ENCODE measurements at places on chromosomes 16 and 17.

GRCh38 chr17:82418001-82418986 is at the start of the genes HEXD and OGFOD3:
Gene HEXD (plus strand): TSS chr17:82418347. CDS start chr17:82419800, 1,453 bp downstream.
Gene OGFOD3 (minus strand): TSS chr17:82418586. CDS start chr17:82418485, 101 bp downstream.
- no peaks in the 10 kb centered on the region for H3K27me3 ChIP-seq
- peak within 1 kb of the TSS; percentile 71 for H3K4me3 ChIP-seq
- DNase-seq: peak; percentile 78
- H3K4me1 ChIP-seq: no peaks in the 10 kb centered on the region
- peaks cover 14% of the 10 kb centered on the region for H3K36me3 ChIP-seq

DNA sequence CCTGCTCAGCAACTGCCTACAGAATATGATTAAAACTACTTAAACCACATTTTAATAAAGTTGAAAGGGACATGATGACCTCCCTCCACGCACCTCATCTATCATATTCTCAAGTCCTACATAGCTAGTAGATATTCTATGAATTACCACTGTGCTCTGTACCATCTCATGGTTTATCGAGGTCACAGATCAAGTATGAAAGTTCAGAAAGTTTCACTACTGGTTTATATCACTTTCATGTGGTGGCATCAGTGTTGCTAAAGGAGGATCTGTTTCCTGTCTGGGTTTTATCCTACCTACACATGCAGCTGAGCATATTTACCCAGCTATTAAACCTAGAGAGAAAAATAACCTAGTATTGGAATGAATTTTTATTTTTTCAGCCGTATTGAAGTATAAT is 214.9 kb upstream of the MON1B start:
- DNase-seq: no peak
- no peak overlapping the region for H3K4me3 ChIP-seq
- H3K36me3 ChIP-seq: no peaks in the 10 kb centered on the region
- no peaks in the 10 kb centered on the region for H3K27me3 ChIP-seq

DNA sequence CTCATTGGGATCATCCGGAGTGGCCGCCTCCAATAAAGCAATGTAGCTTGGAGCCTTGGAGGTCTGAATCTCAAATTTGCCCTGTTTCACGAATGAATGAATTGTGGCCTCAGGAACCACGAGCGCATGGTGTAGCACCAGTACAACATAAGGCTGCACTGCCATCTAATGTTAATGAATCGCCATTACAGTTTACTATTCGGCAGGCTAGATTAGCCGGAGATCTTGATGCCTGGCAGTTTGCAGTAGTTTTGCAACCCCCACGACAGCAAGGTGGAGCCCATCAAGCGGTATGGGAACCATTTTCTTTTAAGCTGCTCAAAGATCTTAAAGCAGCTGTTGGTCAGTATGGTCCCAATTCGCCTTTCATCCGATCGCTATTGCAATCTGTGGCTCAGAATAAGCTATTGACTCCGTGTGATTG is 18.8 kb downstream of the ALOX15B start:
- H3K27ac ChIP-seq: no peak overlapping the region
- peak; percentile 86 for DNase-seq
- no peak overlapping the region for H3K4me3 ChIP-seq
- H3K4me1 ChIP-seq: peaks cover 34% of the 10 kb centered on the region
- peaks cover 12% of the 10 kb centered on the region for H3K27me3 ChIP-seq

DNA sequence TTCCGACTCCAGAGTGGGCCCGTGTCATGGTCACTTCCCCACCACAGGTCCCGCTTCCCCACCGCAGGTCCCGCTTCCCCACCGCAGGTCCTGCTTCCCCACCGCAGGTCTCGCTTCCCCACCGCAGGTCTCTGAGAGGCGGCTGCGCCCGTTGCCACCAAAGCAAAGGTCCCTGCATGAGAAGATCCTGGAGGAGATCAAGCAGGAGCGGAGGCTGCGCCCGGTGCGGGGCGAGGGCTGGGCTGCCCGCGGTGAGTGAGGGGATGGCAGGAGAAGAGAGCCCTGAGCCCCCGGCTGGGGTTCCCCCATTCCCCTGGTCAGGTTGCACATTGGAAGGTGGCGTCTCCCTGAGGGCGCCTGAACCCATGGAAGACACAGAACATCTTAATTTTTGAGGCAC is 17.4 kb upstream of the TCF25 start:
- DNase-seq: no peak
- H3K36me3 ChIP-seq: peaks cover 17% of the 10 kb centered on the region
- no peak overlapping the region for H3K4me3 ChIP-seq
- H3K27ac ChIP-seq: no peak overlapping the region
- H3K4me1 ChIP-seq: peaks cover 6% of the 10 kb centered on the region

DNA sequence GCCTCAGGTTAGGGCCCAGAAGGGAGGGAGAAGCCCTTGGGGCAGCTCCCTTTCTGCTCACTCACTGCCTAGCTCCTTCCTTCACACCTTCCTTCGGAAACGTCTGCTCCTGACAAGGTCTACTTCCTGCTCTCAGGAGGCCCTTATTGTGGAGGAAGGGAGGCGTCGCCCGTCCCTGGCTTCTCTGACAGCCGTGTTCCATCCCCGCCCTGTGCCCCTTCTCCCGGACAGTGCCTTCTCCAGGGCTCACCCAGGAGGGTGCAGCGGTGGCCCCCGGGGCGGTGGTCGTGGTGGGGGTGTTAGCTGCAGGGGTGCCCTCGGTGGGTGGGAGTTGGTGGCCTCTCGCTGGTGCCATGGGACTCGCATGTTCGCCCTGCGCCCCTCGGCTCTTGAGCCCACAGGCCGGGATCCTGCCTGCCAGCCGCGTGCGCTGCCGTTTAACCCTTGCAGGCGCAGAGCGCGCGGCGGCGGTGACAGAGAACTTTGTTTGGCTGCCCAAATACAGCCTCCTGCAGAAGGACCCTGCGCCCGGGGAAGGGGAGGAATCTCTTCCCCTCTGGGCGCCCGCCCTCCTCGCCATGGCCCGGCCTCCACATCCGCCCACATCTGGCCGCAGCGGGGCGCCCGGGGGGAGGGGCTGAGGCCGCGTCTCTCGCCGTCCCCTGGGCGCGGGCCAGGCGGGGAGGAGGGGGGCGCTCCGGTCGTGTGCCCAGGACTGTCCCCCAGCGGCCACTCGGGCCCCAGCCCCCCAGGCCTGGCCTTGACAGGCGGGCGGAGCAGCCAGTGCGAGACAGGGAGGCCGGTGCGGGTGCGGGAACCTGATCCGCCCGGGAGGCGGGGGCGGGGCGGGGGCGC is 231.9 kb downstream of the SEC14L1 start:
- H3K4me1 ChIP-seq: peaks cover 36% of the 10 kb centered on the region
- peak overlapping the region; percentile 29 for H3K4me3 ChIP-seq
- H3K27ac ChIP-seq: no peak overlapping the region
- H3K27me3 ChIP-seq: no peaks in the 10 kb centered on the region

DNA sequence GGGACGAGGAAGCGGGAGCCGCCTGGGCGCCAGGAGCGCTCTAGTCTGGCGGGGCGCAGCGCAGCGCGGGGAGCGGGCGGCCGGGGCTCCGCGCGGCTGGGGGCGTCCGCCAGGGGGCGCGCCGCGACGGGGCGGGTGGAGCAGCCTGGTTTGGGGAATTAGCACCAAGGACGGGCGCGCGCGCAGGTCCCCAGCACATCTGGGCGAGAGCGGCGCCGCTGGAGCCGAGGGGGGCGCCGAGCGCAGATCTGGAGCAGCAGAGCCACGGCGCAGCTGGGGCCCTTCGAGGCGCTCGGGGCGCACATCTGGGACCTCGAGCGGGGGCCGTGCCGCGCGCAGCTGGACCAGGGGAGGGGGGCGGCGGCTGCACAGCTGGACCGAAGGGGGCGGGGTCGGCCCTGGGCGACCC is at the start of gene NXPH3:
NXPH3 (plus strand) TSS at position 193 of the 409 bp plus-strand sequence. CDS start 349 bp downstream, outside the sequence.
- no peak within 1 kb of the TSS for H3K27ac ChIP-seq
- peak; percentile 54 for DNase-seq
- H3K4me1 ChIP-seq: peaks cover 5% of the 10 kb centered on the region
- peaks cover 32% of the 10 kb centered on the region for H3K27me3 ChIP-seq
- peak within 1 kb of the TSS; percentile 69 for H3K4me3 ChIP-seq

DNA sequence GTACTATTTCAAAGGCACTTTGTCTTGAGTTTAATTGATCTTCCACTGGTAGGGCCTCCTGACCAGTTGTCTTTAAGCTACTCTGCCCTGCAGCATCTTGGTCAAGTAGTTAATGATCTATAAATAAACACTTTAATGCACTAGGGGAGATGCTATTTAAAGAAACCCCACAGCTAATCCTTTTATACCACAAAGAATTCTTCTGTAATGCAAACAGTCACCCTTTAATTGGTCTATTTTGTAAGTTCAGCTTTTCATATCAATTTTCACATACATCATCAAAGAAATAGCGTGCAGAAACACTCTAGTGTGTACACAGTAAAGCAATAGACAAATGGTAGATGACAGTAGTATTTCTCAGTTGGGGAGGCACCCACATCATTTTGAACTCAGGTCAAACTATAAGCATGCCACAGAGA is 70.3 kb downstream of the PMP22 start:
- no peak for DNase-seq
- H3K4me1 ChIP-seq: no peaks in the 10 kb centered on the region
- H3K36me3 ChIP-seq: no peaks in the 10 kb centered on the region

DNA sequence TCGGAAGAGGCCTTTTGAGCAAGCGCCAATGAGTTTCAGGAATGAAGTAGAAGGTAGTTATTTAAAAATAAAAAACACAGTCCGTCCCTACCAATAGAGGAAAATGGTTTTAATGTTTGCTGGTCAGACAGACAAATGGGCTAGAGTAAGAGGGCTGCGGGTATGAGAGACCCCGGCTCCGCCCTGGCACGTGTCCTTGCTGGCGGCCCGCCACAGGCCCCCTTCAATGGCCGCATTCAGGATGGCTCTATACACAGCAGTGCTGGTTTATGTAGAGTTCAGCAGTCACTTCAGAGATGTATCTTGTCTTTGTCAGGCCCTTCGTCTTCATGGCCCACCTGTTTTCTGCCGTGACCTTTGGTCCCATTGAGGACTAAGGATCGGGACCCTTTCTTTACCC is 87.3 kb downstream of the CRISPLD2 start:
- H3K36me3 ChIP-seq: no peaks in the 10 kb centered on the region
- H3K4me1 ChIP-seq: no peaks in the 10 kb centered on the region
- DNase-seq: no peak
- no peak overlapping the region for H3K4me3 ChIP-seq
- H3K27me3 ChIP-seq: peaks cover 4% of the 10 kb centered on the region

DNA sequence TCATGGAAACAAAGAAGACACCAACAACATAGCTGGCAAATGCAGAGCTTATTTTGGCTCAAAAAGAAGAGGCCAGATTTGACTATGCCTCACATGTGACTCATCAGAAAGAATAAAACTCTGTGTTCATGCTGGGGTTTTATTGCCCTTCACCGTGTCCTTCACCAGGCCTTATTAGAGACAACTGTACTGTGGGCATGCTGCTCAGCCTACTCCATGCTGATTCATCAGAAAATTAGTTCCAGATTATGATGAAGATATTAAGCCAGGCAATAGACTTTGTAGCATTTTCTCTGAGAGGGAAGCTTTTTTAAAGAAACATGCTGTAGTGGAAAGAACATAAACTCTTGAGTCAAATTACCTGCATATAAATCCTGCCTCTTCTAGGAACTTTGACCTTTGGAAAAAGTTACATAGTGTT is 89.8 kb downstream of the CYB561 start:
- peak overlapping the region; percentile 66 for H3K27ac ChIP-seq
- peaks cover 12% of the 10 kb centered on the region for H3K36me3 ChIP-seq
- peak; percentile 80 for DNase-seq
- no peaks in the 10 kb centered on the region for H3K27me3 ChIP-seq
- no peak overlapping the region for H3K4me3 ChIP-seq

DNA sequence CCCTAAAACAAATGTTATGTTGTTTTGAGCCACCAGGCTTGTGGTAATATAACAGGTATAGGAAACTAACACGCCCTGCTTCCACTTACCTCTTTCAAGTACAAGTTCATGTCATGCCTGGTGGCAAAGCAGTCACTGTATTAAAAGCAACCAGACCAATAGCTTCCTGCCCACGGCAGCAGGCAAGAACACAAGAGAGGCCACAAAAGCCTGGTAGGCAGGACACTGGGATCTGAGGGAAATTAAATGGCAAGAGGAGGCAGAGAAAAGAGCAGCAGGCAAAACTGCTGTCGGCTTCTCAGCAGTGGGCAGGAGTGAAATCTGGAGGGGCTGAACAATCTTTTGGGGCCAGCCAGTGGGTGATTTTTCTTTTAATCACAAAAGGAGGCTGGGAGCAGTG is 2.2 kb downstream of the CYTH1 start:
- no peaks in the 10 kb centered on the region for H3K36me3 ChIP-seq
- no peak for DNase-seq
- H3K4me1 ChIP-seq: peaks cover 19% of the 10 kb centered on the region
- H3K4me3 ChIP-seq: peak overlapping the region; percentile 79

GRCh38 chr16:64234200-64234599 is 887.7 kb downstream of the CDH11 start:
- no peaks in the 10 kb centered on the region for H3K4me1 ChIP-seq
- no peaks in the 10 kb centered on the region for H3K27me3 ChIP-seq
- DNase-seq: no peak
- no peak overlapping the region for H3K4me3 ChIP-seq
- no peaks in the 10 kb centered on the region for H3K36me3 ChIP-seq
- no peak overlapping the region for H3K27ac ChIP-seq

DNA sequence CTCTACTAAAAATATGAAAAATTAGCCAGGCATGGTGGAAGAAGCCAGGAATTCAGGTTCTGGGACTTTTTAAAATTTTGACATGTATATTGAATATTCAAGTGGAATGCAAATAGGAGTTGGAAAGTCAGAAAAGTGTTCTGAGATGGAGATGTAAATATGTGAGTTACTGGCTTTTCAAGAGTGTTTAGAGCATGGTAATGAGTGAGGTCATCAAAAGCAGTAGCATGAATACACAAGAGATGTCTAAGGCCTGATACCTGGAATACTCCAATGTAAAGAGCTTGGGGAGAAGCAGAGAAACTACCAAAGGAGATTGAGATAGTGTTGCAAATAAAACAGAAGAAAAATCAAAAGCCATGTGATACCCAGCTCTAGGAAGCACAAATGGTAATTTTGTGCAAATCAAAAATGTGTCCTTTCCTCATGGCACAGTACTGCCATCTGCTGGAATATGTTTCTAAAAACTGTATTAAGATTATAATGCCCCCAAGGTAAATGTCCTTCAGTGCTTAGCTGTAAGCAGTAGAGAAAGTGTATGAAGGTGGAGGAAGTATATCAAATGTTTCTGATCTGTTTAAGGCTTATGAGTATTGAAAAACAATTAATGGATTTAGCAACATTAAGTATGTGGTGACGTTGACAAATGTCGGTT is 908.4 kb downstream of the KCNJ18 start:
- H3K4me1 ChIP-seq: no peaks in the 10 kb centered on the region
- no peak overlapping the region for H3K4me3 ChIP-seq
- H3K27ac ChIP-seq: no peak overlapping the region
- no peaks in the 10 kb centered on the region for H3K36me3 ChIP-seq
- H3K27me3 ChIP-seq: no peaks in the 10 kb centered on the region
- peak; percentile 41 for DNase-seq

All from MCF 10A (cell line).